GF-D8 (cell line): ENCODE measurements at places on chromosomes 2 and 18.

DNA sequence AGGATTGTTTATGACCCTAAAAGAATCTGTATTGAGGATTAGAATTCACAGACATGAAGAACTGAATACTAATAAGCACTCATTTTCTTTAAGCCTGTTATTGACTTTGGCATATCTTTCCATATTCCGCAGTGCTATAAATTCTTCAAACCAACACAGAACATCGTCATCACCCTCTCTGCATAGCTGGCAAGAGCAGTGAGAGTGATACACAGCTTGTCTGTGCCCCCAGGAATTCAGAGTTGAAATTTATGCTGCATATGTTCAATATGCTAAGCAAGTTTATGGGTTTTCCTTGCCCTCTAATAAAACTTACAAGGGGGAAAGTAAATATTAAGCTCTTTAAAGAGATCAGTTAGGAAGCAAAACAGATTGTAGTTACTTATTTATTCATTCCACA is 32.7 kb downstream of the CTLA4 start:
- no peak for DNase-seq

- no peak for DNase-seq
These were observed 28.2 kb upstream of the ACAA2 start for GRCh38 chr18:49841236-49842217.

- DNase-seq = no peak
These were observed 856.8 kb upstream of the GCFC2 start for GRCh38 chr2:76567478-76567877.

GRCh38 chr18:57270156-57270555 is 82.2 kb upstream of the ST8SIA3 start:
- no peak for DNase-seq

GRCh38 chr2:44705876-44706480 is 235.5 kb upstream of the SIX3 start:
- no peak for DNase-seq

DNA sequence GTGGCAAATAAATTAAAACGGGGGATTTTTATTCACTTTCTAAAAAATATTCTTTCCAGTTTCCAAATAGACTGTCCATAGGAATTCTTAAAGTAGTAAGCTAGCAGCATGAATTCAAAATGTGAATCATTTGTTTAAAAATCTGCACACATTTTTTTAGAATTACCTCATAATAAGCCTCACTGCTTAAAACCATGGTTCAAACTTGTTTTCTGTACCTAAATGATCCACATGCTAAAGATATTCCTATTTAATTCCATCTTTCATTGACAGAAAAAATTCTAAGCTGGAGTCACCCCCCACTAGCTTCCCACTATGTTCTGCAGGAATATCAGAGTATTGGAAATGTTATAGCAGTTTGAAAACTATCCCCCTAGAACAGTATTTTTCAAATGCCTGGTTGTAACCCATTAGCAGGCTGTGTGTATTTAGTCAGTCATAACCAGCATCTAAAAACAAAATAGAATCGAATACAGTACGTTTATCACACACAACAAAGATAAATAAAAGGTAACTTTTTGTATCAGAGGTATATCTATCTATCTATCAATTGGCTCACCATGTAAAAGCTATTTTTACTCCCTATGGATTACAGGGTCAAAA is 11.2 kb upstream of the IKZF2 start:
- no peak for DNase-seq

GRCh38 chr2:204472375-204472774 is 72.9 kb upstream of the PARD3B start:
- DNase-seq = no peak

- no peak for DNase-seq
These were observed 126.8 kb upstream of the SERPINE2 start for GRCh38 chr2:224165901-224166319.

DNA sequence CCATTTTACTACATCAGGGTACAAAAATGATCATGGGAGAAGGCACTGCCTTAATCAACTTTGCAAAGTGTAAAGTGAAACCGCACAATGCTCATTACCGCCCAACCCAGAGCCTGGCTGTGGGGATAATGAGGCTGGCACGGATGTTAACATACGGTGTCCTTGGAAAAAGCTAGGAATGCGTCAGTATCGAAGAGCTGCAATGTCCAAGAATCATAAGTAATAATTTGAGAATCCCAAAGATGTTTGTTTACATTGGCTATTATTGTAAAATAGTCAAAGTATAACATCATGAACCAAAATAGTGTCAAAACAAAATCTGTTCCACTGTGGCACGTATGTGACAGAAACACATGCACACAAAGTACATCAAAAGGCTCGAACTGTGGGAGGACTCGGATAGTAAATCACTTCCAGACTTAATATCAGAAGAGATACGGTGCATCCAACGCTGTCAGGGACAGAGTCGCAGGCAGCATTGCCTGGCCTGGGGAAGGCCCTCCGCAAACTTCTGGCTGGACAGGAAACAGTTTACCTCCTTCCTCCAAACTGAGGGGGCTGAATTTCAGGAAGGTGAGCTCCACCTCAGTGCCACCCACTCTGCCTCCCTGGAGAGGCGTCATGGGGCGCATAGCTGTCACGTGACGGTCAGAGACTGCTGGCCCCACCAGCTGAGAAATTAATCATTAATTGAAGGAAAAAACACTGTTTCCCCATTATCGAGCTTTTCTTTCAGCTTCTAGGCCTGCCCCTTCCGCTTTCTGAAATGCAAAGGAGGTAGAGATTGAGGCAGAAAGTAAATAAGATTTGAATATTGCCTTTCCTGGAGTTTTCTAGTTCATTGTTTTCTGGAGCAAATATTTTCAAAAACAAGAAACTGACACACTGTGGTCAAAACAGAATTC is 1.8 kb upstream of the ID2 start:
- DNase-seq = no peak

- no peak for DNase-seq
These were observed 82.4 kb downstream of the AAK1 start for GRCh38 chr2:69561101-69561500.

DNA sequence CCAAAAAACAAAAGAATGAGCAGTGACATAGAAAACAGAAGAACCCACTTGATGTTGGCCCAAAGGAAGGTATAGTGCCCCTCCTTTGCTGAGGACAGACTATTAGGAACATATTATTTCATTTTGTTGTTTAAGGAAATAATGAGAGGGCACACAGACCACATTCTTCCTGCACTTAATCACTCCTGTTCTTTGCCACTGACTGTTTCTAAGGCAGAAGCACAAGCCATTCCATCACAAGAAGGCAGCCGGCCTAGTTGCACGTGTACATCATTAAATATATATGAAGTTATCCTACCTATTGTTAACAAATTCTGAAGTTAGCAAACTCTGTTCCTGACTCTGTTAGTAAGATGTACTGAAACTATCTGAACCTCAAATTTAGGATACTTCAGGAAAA is 110.0 kb downstream of the LNPK start:
- DNase-seq = no peak

DNA sequence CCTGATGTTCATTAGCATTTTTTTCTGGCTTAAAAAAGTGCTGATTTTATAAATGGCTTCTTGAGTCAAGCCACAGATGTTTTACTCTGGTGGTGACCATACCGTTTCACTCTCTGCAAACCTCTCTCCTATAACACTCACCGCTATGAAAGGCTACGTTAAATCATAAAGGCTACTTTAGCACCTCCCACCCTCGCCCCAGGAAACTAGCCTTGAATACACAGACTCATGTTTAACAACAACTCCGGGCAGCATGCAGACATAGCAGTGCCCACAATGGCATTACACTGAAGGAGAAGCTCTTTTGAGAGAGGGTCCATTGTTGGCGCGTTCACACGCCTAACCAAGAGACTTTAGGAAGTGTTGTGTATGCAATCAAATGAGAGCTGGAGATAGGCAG is 5.6 kb downstream of the MYT1L start:
- no peak for DNase-seq

DNA sequence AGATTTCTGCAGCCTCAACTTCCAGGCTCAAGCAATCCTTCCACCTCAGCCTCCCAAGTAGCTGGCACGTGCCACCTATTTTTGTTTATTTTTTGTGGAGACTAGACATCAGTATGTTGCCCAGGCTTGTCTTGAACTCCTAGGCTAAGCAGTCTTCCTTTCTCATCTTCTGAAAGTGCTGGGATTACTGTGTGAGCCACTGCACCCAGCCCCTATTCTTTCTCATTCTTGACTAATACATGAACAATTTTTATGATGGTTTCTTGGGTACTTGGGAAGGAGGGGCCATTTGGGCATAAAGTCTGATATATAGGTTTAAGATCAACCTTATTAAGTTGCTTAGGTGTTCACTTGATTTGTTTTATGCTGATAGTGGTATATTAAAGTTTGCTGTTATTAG is 26.2 kb downstream of the EPC2 start:
- no peak for DNase-seq

DNA sequence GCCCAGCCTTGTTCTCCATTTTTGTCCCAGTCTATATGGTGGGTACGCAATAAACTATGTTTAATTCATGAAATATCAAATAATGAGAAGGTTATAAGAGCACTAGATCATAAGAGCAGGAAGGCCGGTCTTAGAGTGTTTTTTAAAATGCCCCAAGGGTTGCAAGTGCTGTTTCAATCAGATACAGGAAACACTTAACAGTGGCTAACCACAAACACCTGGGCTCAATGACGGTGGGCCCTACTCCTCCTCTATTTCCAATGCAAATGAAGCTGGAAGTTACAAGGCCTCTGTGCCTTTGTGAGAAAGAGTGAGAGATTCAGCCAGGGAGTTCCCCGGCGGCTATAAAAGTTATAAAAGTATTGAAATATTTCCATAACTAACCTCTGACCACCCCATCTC is 18.9 kb upstream of the WDR33 start:
- DNase-seq = peak; percentile 16

GRCh38 chr2:191999101-191999841 is 152.4 kb upstream of the CAVIN2 start:
- DNase-seq = no peak

GRCh38 chr2:33598561-33599174 is 431 bp downstream of the FAM98A start:
- no peak for DNase-seq

- no peak for DNase-seq
These were observed 220.9 kb upstream of the REV1 start for GRCh38 chr2:99710721-99711120.

- DNase-seq = no peak
These were observed 25.1 kb upstream of the PLB1 start for GRCh38 chr2:28470759-28471158.

DNA sequence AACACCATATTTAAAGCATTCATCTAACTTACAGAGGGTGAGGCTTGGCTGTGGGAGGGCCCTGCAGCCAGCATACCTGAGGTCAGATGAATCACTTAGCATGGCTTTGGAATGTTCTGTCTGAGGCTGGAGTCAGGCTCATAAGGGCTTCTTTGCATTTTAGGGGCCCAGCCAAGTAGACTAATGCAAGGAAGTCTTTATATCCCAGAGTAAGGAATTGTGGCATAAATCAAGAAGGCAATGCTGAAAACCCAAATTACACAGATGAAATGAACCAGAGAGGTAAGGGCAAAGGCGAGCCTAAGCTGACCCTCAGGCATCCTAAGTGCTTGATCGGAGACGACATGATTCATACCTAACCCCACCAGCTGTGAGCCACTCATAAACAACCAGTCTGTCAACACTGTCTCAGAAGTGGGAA is 383.6 kb downstream of the DCC start:
- no peak for DNase-seq

DNA sequence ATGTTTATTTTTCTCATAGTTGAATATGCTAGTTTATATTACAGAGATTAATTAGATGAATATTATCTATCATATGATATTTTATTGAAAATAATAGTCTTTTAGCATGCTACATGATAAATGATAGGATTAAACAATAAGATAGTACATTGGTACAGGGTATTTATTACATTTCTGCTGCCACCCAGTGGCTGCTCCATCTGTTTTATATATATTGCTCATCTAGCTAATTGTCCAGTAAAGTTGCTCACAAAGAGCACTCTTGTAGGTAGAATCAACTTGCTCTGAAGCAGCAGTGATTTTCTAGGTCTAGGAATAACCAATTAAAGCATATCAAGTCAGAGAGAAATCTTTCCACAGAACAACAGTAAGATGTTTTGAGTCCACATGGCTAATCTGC is 183.3 kb downstream of the ASXL3 start:
- no peak for DNase-seq

GRCh38 chr2:28168376-28168775 is 224.3 kb upstream of the FOSL2 start:
- no peak for DNase-seq

DNA sequence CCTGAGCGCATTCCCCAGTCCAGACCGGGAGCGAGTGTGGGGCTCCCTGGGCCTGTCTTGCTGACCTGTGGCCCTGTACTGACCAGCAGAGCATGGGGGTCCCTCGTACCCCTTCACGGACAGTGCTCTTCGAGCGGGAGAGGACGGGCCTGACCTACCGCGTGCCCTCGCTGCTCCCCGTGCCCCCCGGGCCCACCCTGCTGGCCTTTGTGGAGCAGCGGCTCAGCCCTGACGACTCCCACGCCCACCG is 5.3 kb downstream of the NEU4 start:
- DNase-seq = no peak

DNA sequence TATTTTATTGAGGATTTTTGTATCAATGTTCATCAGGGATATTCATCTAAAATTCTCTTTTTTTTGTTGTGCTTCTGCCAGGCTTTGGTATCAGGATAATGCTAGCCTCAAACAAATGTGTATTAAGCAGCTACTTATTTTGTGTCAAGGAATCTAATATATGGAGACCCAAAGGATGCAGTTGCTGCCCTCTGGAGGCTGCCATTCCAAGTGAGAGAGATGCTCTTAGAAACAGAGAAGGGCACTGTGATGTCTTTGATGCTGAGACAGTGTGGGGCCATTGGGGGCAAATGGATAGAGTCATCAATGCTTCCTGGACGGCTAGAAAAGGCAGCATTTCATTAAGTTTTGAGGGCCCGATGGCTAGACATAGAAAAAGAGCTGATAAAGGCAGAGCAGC is 292.6 kb downstream of the SETBP1 start:
- no peak for DNase-seq

- DNase-seq = no peak
These were observed 81.1 kb downstream of the ACVR2A start for GRCh38 chr2:147925886-147926285.

- no peak for DNase-seq
These were observed 101.7 kb downstream of the AGAP1 start for GRCh38 chr2:235595422-235596010.

DNA sequence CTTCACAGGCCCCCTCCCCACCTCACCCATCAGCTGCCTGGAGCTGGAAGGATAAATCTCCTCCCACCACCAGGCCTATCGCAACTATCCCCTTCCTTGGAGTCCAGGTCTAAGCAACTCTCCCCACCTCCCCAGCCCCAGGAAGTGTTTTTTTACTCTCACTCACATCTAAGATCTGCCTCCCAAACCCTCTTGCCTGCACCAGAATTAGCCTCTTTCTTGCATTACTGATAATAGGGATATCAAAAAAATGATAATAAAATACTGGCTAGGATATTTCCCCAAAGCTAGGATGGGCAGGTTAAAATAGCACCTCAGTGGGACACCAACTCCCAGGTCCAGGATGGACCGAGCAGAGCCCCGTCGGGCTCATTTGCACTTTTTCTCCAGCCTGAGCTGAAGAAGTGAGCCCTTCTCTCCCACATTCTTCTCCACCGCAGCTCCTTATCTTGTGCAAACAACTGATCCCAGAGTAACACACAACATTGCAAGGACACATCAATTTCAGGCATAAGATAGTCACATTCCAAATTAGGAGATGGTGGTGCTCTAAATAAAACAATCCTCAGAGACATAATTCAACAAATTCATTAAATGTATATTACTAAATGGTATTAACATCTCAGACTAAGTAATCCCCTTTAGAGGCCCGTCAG is 17.7 kb upstream of the CIB4 start:
- no peak for DNase-seq
